ENCODE measurements at places on chromosomes 11 and 22.

DNA sequence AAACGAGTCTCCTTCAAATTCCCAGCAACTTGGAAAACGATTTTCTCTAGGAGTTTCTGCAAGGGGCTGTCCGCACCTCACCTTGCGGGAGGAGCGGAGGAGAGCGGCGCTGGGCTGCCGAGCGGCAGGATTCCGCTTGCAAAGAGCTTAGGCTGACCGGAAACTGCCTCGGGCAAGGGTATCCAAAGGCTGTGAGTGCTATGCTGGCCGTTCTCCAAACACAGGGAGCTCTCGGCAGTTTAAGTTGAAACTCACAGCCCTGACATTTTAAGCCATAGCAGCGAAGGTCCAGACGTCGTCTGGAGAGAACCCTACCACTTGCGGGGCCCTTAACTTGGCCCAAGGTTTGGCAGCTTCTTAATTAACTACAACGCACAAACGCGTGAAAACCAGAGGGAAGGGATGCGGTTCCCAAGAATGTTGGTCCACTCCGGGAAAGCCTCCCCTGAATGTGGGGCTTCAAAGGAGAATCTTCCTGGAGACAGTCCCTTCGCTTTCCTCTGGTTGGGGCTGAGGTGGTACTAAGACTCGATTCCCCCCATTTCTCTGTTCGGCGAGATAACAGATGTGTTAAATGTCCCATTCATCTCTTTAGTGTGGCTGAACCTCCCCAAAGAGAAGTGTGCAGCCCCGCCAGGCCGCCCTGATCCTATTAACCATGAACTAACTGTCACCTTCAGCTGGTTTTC is 1.1 kb upstream of the DBX1 start:
- no peak for DNase-seq

- DNase-seq = no peak
These were observed 21.6 kb upstream of the LMO1 start for GRCh38 chr11:8285228-8285627.

GRCh38 chr11:371051-371450 is 1.8 kb downstream of the B4GALNT4 start:
- DNase-seq = no peak

- no peak for DNase-seq
These were observed 169.3 kb upstream of the TENM4 start for GRCh38 chr11:79610139-79610538.

- no peak for DNase-seq
These were observed 77.2 kb downstream of the KCNQ1 start for GRCh38 chr11:2521733-2522630.

DNA sequence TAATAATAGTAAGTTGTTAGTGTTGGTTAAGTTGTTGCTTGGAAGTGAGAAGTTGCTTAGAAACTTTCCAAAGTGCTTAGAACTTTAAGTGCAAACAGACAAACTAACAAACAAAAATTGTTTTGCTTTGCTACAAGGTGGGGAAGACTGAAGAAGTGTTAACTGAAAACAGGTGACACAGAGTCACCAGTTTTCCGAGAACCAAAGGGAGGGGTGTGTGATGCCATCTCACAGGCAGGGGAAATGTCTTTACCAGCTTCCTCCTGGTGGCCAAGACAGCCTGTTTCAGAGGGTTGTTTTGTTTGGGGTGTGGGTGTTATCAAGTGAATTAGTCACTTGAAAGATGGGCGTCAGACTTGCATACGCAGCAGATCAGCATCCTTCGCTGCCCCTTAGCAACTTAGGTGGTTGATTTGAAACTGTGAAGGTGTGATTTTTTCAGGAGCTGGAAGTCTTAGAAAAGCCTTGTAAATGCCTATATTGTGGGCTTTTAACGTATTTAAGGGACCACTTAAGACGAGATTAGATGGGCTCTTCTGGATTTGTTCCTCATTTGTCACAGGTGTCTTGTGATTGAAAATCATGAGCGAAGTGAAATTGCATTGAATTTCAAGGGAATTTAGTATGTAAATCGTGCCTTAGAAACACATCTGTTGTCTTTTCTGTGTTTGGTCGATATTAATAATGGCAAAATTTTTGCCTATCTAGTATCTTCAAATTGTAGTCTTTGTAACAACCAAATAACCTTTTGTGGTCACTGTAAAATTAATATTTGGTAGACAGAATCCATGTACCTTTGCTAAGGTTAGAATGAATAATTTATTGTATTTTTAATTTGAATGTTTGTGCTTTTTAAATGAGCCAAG is 2.7 kb downstream of the NEAT1 start:
- peak; percentile 81 for DNase-seq

- no peak for DNase-seq
These were observed 24.7 kb downstream of the CHEK1 start for GRCh38 chr11:125649465-125650166.

- no peak for DNase-seq
These were observed 28.9 kb upstream of the TMA7B start for GRCh38 chr22:39931251-39931650.

DNA sequence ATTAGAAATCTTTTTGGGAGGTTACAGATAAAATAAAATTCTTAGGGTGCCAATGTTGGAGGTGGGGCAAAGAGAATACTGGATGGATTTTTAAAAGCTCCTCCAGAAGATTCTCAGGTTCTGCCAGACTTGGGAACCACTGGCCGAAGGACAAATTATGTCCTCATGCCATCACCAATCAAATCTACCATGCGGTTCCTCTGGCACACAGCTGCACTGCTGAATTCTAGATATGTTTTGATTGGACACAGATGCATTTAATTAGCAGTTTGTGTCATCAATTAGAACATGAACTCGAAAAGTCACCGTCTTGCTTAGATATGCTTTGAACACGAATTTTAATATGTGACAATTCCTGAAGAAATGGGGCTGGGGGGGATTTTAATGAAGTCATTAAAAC is 1269.2 kb downstream of the LRRC4C start:
- no peak for DNase-seq

DNA sequence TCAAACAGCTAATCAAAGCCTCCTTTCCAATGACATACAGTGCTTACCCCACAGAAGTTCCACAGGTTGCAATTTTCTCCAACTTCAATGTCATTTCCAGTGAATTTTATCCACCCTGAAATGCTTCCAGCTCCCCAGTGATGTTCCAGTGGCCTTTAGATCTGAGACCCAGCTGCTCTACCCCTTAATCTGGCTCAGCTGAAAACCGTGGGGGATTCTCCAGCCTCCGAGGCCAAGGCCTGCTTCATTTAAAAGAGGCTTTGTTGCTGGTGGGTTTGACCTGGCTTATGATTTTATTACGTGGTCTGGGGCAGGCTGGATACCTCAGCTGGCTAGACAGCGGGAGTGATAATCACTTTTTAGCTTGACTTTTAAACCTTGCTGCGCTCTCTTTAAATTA is 10.9 kb downstream of the HEPHL1 start:
- no peak for DNase-seq

DNA sequence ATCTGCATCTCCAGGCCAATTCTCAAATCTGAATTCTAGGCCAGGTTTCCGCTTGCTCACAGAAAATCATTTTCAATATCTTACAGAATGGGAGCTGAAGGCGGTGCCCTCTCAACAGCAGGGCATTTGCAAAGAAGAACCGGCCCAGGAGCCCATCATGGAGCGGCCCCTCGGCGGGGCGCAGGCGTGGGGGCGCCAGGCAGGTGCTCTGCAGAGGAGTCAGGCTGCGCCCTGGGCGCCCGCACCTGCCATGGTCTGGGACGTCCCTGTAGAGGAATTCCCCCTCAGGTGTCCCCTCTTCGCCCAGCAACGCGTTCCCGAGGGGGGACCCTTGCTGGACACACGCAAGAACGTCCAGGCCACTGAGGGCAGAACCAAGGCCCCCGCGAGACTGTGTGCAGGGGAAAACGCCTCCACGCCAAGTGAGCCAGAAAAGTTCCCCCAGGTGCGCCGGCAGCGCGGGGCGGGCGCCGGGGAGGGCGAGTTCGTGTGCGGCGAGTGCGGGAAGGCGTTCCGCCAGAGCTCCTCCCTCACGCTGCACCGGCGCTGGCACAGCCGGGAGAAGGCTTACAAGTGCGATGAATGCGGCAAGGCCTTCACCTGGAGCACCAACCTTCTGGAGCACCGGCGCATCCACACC is 11.5 kb downstream of the ZNF74 start:
- DNase-seq = no peak

- no peak for DNase-seq
These were observed 8.8 kb upstream of the PGR start for GRCh38 chr11:101138245-101138930.

GRCh38 chr11:75383246-75383645 is 16.1 kb upstream of the RPS3 start:
- no peak for DNase-seq

- no peak for DNase-seq
These were observed 18.0 kb upstream of the ARHGAP32 start for GRCh38 chr11:129209891-129210830.

DNA sequence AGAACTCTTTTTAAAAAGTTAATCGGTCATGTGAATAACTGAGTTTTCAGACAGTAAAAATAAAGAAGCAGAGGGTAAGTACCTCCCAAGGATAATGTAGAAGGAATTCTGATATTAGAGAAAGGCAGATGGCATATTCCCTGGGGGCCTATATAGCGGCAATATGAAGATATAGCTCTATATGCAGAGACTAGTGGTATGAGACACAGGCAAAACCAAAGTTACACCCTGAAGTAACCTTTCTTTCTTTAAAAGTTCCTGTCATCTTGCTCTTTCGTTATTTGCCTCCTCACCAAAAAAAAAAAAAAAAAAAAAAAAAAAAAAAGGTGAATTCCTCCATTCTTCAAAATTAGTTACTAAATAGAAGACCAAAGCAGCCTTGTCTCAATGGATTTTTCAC is 76.2 kb upstream of the ARHGAP32 start:
- DNase-seq = no peak

DNA sequence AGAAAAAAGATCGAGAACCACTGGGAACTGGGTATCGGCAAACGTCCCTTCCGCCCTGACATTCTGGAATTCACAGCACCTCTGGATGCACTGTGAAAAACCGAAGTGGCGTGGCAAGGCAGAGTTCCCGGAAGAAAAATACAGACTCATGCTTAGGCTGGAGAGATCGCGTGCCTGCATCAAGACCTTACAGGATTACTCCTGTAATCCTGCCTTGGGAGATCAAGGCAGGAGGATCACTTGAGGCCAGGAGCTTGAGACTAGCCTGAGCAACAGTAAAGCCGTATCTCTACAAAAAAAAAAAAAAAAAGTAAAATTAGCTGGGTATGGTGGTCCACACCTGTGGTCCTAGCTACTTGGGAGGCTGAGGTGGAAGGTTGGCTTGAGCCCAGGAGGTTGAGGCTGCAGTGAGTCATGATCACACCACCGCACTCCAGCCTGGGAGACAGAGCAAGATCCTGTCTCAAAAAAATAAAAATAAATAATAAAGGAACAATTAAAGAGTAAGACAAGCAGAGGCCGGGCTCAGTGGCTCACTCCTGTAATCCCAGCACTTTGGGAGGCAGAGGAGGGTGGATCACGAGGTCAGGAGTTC is 19.9 kb upstream of the TEF start:
- no peak for DNase-seq

DNA sequence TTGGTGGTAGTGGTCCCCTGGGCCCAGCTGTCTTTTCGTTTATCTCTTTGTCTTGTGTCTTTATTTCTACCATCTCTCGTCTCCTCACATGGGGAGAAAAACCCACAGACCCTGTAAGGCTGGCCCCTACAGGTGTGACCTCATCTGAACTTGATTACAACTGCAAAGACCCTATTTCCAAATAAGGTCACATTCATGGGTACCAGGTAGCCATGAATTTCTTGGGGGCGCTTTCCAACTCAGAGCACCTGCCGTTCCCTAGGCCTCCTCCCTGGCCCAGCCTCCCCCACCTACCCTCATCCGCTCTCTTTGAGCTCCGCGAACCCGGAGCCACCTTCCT is 14.0 kb upstream of the RRP7A start:
- DNase-seq = no peak

GRCh38 chr11:115141231-115142114 is 362.7 kb downstream of the CADM1 start:
- no peak for DNase-seq

- DNase-seq = no peak
These were observed 57.1 kb upstream of the HORMAD2 start for GRCh38 chr22:30023099-30023660.

- DNase-seq = no peak
These were observed 11.0 kb downstream of the OR52K1 start for GRCh38 chr11:4493480-4493818.

- DNase-seq = no peak
These were observed 79.4 kb downstream of the ATM start for GRCh38 chr11:108302121-108302785.

DNA sequence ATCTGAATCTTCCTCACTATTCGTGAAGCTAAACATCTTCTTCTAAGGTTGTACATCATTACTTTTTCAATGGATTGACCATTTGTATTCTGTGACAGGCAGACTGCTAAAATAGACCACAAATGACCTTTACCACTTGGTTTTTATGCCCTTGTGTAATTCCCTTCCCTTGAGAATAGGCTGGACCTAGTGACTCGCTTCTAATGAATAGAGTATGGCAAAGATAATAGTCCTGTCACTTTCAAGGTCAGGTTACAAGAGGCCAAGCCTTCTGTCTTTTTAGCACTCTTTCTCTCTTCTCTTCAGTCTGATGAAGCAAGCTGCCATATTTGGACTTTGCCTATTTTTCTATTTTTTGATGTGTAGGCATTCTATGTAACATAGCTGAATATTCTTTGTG is 492.9 kb downstream of the SOX6 start:
- DNase-seq = no peak

GRCh38 chr11:78659326-78660270 is 84.9 kb upstream of the NARS2 start:
- DNase-seq = no peak

- DNase-seq = no peak
These were observed 572.4 kb downstream of the CNTN5 start for GRCh38 chr11:99593197-99593596.

- no peak for DNase-seq
These were observed 628 bp downstream of the CHKB start for GRCh38 chr22:50581950-50582492.

- no peak for DNase-seq
These were observed 38.3 kb upstream of the CCDC34 start for GRCh38 chr11:27401280-27401832.

GRCh38 chr11:123202155-123203151 is 7.4 kb upstream of the CLMP start:
- DNase-seq = no peak

- DNase-seq = no peak
These were observed 196.4 kb downstream of the GUCY1A2 start for GRCh38 chr11:106821826-106822225.

DNA sequence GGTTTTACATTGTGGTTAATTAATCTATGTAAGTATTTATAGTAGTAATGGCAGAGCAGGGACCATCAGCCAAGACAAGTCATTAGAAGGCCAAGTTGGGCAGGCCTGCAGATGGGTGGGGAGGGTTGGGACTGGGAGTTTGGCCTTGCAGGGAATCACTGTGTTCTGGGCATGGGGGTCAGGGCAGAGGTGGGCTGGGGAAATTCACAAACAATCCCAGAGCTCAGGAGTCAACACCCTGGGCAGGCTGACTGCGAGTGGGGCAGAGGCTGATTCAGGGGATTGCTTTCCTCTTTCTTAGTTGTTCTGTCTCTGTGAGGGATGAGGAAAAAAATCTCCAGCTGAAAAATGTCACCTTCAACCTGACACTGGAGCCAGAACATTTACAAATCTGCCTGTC is 322.5 kb downstream of the NTM start:
- DNase-seq = no peak

- DNase-seq = no peak
These were observed 9.9 kb upstream of the CASP12 start for GRCh38 chr11:104908186-104908531.

Data from T follicular helper cell (primary cell).